ENCODE measurements at places on chromosomes 3 and 15.

GRCh38 chr3:182925330-182925943, 54.9 kb downstream of the DCUN1D1 start:
- no peak for DNase-seq

DNA sequence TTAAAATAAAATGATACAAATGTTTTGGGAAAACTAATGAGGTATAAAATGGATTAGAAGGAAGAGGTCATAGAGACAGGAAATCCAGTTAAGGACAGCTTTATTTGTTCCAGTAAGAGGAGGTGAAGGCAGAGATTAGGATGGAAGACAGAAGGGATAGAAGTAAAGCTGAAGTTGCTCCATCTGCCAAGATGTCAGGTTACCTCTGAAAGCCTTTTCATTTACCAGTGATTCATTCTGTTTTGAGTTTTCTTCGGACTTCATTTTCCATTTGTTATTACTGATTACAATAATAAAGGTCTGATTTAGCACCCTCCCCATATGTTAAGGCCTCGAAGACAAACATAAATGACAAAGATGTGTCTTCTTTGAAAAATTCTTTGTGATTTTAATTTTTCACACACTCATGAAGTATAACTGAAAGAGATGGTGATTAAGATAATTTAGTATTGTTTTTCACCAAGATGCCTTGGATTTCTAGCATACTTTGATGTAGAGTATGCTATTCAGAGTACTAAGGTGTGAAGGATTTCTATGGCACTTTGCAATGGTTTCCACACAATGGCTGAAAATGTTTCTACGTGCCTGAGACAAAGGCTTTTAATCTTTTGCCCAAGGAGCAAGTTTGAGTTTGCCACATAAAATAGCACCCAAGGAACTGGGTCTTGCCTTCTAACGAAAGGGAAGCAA, 75.4 kb upstream of the PLAAT1 start:
- no peak for DNase-seq

GRCh38 chr3:39766433-39766832, 43.0 kb upstream of the MYRIP start:
- no peak for DNase-seq

DNA sequence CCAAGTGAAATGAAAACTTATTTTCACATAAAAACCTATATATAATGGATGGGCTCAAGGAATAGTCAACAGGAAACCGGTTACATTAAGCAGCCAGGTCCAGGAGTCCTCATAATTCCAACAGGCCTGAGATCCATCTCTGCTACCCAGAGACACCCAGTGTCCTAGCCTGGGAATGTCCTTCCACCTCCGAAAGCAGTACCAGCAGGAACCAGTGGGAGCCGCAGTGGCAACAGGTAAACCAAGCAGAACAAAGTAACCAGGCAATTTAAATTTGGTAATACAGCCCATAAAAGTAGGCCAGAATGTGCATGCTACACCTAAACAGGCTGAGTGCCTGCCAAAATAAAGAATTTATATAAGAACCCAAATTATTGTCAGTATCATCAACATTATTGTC, 195.6 kb downstream of the ZBBX start:
- DNase-seq, result no peak

DNA sequence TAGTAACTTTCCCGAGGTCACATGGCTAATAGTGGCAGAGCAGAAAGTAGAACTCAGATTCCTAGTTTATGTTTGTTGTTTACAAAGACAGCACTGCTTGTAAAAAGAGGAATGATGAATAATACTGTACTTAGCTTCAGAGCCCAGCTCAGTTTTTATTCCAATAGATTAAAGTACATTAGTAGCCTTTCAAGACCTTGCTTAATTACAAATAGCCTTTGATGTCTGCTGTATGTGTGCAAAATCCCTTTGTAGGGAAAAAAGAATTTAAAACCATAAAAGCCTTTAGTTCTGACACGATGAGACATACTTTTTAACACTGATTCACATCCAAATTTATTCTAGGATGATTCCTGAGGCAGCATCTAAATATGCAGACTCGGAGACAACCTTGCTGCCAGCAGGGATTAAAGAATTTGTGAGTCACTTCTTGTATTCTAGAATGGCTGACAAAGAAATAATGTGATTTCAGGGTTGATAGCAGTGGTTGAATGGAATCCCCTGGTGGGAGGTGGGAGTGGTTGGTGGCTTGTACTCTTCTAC, 324.2 kb upstream of the TGFBR2 start:
- no peak for DNase-seq

DNA sequence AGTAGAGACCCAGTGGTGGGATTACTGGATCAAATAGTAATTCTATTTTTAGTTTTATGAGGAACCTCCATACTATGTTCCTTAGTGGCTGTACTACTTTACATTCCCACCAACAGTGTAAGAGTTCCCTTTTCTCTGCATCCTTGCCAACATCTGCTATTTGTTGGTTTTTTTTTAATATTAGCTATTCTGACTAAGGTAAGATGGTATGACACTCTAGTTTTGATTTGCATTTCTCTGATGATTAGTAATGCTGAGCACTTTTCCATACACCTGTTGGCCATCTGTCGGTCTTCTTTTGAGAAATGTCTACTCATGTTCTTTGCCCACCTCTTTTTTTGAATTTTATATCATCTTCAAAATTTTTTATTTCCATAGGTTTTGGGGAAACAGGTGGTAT, 34.2 kb upstream of the RAP2B start:
- DNase-seq, result no peak

DNA sequence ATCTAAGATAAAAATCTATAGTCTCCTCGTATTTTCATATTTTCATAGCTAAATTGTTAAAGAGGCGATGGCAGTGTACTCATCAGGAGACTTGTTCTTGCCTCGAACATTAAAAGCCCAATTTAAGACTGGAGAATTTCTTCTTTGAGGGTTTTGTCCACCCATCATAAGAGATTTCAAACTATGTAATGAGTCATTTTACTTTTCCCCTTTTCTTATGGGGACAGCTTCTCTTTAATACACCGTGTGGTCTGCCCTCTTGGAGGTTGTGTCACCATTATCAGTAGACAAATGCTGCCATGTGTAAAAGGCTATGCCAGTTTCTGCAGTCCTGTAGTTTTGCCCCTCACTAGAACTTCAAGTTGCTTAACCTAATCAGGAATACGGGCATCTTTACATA, 16.9 kb downstream of the TGFBR2 start:
- DNase-seq, result no peak

DNA sequence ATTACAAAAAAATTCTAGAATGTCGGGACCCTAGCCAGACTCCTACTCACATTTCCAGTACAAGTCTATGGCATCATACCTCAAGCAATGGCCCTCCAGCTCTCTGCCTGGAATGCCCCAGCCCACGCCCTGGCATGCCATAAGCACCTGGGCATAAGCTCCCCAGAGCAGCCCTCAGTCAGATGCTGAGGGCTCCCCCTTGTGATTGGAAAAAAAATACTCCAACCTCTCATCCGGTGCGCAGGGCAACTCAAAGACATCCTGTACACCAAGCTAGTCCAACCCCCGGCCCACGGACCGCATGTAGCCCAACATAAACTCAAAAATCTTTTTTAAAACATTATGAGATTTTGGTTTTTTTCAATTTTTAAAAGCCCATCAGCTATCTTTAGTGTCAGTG, 115.4 kb downstream of the NEK10 start:
- no peak for DNase-seq

DNA sequence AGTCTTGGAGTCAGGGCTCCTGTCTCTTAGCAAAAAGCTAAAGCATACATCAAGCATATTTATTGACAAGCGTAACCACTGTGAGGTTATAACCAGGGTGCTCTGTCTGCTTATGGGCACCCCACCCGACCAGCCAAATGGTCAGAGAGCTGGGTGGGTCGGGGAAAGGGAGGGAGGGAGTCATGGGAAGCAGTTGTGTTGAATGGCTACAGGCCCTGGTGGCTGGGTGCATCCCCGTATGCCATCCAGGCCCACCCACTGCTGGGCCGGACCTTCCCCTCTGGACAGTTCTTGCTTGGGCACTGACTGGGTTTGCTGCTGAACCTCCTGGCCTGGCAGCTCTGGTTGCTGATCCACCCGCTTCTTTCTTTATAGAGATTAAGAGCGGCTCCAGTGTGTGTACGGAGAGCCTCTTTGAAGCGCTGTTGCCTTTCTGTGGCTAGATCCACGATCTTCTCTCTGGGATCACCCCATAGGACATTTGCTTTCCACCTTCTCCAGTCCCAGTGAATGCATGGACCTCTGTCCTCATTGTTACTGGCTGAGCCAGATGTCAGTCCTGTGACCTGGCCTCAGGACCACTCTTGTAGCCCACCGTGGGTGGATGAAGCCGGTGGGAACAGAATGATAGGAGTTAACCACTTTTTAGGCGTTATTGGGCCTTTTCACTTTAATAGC, 59.6 kb downstream of the SMAD3 start:
- DNase-seq, result no peak

GRCh38 chr15:77406846-77407245, 13.1 kb downstream of the PEAK1 start:
- no peak for DNase-seq

DNA sequence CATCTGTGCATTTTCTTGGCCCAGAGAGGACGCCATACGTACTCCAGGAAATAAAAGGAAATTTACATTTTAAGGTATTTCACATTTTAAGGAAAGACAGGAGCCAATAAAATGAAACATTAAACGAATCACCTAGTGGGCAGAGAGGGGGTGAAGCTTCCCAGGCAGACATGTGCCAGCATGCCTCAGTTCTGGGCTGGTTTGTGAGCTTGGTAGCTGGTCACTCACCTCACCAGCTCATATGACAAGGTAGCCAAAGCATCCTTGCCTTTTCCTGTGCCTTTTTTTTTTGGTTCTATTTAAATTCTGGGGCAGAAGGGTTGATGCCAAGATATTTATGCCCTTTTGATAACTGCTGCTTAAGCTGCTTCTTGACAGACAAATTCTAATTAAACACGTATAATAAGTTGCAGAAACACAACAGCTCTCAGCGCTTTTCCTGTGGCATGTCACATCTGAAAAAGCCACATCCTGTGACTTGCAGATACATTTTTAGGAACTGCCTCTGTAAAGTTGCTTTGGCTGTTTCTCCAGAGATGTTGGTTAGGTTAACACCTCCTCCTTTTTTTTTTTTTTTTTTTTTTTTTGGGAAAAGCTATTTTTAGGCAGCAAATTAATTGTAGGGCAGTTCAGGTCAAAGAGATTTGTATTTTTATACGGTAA, 218.6 kb downstream of the PDCD6IP start:
- DNase-seq, result peak; percentile 90

- DNase-seq, result no peak
Observed at GRCh38 chr3:30368978-30369377, 237.4 kb upstream of the TGFBR2 start.

DNA sequence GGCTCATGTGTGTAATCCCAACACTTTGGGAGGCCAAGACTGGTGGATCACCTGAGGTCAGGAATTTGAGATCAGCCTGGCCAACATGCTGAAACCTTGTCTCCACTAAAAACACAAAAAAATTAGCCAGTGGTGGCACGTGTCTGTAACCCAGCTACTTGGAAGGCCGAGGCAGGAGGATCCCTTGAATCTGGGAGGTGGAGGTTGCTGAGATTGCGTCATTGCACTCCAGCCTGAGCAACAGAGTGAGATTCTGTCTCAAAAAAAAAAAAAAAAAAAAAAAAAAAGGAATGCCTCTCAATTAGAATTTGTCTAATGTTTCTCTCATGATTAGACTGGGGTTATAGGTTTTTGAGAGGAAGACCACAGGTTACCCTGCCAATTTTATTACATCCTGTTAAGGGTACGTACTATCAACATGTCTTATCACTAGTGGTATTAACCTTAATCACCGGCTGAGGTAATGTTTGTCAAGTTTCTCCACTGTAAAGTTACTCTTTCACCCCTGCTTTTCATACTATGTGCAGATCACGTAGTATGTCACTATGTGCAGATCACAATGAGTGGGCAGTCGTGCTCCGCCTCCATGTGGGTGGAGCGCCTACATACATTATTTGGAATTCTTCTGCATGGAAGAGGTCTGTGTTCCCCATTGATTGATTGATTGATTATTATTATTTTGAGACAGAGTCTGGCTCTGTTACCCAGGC, 6.2 kb upstream of the RPAP1 start:
- no peak for DNase-seq

GRCh38 chr3:114929971-114930732, 216.9 kb downstream of the ZBTB20 start:
- DNase-seq, result no peak

DNA sequence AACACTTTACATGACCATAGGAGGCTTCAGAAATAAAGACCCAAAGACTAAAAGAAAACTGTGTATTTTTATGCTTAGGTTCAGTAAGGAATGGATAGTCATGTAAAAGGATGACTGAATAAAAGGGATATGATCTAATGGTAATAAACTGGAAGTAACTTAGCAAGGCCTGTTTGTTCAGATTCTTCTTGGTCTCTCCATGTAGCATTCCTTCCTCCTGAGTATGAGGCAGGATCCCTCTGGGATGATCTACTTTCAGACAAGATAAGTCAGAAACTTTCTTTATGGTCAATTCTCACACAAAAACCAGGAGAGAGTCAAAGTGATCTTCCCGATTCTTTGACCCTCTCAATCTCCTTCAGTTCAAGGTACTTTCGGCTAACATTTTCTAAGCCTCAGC, 340.8 kb upstream of the DCBLD2 start:
- no peak for DNase-seq

DNA sequence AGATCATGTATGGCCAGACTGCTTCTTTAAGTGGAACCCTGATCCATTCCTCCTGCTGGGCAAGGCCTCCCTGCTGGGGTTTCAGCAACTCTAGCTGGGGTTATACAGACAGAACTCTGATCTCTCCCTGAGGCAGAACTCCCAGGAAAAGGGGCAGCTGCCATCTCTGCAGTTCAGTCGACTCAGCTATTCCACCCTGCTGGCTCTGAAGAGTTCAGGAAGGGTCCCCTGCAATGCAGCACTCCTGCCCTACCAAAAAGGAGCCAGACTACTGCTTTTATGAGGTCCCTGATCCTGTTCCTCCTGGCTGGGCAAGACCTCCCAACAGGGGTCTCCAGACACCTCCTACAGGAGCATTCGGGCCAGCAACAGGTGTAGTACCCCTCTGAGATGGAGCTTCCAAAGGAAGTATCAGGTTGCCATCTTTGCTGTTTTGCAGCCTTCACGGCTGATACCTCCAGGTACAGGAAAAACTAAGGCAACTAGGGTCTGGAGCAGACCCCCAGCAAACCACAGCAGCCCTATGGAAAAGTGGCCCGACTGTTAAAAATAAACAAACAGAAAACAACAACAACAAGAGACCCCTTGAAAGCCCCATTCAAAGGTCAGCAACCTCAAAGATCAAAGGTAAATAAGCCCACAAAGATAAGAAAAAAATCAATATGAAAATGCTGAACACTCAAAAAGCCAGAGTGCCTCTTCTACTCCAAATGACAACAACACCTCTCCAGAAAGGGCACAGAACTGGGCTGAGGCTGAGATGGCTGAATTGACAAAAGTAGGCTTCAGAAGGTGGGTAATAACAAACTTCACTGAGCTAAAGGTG, 14.2 kb upstream of the CP start:
- no peak for DNase-seq

- no peak for DNase-seq
Observed at GRCh38 chr3:95438274-95438673, 1375.4 kb downstream of the NSUN3 start.

- no peak for DNase-seq
Observed at GRCh38 chr3:187833799-187834578, 88.7 kb upstream of the BCL6 start.
